Activated T-cell treated with anti-CD3 and anti-CD28 coated beads, Interleukin-2, amount 50 U/mL, for 72 hours (primary cell): ENCODE measurements at places on chromosomes 7 and 10. TPM values are rescaled to one million over a fixed set of nuclear protein-coding genes. Genes with fewer than 3 reads are reported as not detected.
A peak's percentile ranks its signal among the peaks of the same experiment; 100 is the strongest.

- DNase-seq: peak; percentile 77
Observed at GRCh38 chr10:5291501-5292195, 73.1 kb upstream of the UCN3 start.

GRCh38 chr7:55509322-55509721 is 63.0 kb downstream of the VOPP1 start:
- DNase-seq: no peak

DNA sequence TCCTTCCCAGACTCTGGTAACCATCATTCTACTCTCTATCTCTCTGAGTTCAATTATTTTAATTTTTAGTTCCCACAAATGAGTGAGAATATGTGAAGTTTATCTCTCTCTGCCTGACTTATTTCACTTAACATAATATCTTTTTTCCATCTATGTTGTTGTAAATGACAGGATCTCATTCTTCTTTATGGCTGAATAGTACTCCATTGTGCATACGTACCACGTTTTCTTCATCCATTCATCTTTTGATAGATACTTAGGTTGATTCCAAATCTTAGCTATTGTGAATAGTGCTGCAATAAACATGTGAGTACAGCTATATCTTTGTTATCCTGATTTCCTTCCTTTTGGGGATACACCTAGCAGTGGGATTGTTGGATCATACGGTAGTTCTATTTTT is 23.9 kb downstream of the RPA3 start:
- DNase-seq: no peak

GRCh38 chr10:69239816-69240434 is 19.8 kb downstream of the HKDC1 start:
- DNase-seq: no peak

Gene AKR1D1
- not detected for total RNA-seq

Gene WBP1L
- total RNA-seq: 19.6 TPM

Gene GIMAP8
- total RNA-seq: 10.2 TPM
